Ascending aorta (tissue), 2 donors: ENCODE measurements at places on chromosomes 3 and 15.
A peak's percentile ranks its signal among the peaks of the same experiment; 100 is the strongest.

DNA sequence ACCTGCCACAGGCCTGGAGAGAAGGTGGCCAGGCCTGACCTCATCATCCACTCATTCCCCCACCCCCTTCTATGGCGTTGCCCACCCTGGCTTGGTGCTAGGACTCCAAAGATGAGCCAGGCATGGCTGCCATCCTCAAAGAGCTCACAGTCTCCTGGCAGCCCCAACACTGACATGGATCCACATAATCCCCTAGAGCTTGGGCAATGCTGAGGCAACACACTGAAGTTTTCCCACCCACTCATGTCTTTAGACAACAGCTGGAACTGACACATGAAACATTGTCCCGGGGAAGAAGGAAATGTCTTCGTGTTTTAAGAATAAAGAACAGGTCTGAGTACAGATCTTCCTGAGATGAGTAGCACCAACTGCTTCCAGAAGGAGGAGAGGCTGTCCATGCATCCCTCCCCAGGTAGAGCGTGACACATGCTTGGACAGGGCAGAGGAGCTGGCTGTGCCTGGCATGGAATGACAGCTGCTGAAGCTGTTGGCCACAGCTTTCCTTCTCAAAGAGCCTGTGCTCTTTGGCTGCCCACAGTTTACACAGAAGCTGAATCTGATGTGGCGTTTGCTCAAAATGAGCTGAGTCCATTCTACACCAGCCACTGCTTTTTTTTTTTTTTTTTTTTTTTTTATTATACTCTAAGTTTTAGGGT is 70.1 kb downstream of the HOMER2 start:
- no peak for DNase-seq
- no peak overlapping the region for H3K27ac ChIP-seq
- H3K4me1 ChIP-seq: no peaks in the 10 kb centered on the region
- no peak overlapping the region for H3K4me3 ChIP-seq

DNA sequence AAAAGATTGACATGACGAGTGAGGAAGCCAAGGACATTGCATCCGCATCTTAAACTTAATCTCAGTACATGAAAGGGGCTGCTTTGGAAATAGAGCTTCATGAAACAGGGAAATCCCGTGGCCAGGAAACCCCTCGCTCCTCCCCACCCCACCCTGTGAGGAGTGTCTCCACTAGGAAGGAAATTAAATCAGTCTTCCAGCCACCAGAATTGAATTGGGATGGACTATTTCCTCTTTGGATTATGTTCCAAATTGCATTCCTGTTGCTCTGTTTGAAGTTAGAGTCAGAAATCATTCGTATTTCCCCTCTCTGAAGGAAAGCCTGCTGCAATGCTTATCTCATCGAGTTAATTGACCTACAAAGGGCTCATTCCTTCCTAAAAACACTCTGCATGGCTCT is 35.8 kb downstream of the CLDN11 start:
- H3K4me1 ChIP-seq: no peaks in the 10 kb centered on the region
- H3K4me3 ChIP-seq: no peak overlapping the region
- no peaks in the 10 kb centered on the region for H3K27me3 ChIP-seq
- H3K36me3 ChIP-seq: no peaks in the 10 kb centered on the region
- no peak overlapping the region for H3K27ac ChIP-seq

- peaks cover 15% of the 10 kb centered on the region for H3K4me1 ChIP-seq
- no peaks in the 10 kb centered on the region for H3K36me3 ChIP-seq
- no peak overlapping the region for H3K27ac ChIP-seq
- H3K4me3 ChIP-seq: no peak overlapping the region
- peak; percentile 52 for DNase-seq
Measured at GRCh38 chr15:60932051-60932915, 296.8 kb downstream of the RORA start.

- H3K4me3 ChIP-seq: no peak overlapping the region
- no peak overlapping the region for H3K27ac ChIP-seq
- no peaks in the 10 kb centered on the region for H3K36me3 ChIP-seq
- no peaks in the 10 kb centered on the region for H3K4me1 ChIP-seq
- DNase-seq: no peak
- H3K27me3 ChIP-seq: no peaks in the 10 kb centered on the region
Measured at GRCh38 chr15:38065721-38066345, 131.4 kb downstream of the TMCO5A start.

- H3K27me3 ChIP-seq: no peaks in the 10 kb centered on the region
- DNase-seq: no peak
Measured at GRCh38 chr3:48931944-48932580, 13.4 kb downstream of the ARIH2 start.

DNA sequence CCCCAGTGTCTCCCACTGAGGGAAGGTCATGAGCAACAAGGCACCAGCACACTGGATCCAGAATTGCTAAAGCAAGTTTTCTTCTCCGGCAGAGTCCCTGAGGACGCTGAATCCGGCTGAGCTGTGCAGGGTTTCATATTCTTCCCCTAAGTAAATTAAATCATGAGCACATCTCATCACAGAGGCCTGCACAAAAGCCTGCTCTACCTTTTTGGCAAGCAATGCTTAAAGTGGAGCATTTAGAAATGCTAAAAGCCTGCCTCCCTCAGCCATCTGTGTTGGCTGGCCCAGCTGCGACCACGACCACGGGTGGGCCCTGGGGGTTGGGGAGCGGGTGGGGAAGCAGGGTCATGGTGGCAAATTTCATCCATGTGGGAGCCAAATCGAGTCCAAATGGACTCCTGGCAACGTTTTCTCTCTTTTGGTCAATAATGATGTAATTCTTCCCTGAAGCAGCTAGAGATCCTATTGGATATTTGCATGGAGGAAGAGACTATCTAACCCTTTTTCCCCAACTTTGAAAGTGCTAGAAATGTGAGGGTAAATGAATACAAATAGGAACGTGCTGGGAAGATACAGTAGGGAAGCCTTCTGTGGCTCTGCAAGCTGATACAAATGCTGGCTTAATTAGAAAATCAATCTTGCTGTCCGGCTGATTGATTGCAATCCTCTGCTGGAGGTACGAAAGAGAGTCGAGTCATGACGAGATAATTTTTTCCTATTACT is 532.8 kb upstream of the TBL1XR1 start:
- no peak overlapping the region for H3K4me3 ChIP-seq
- no peaks in the 10 kb centered on the region for H3K36me3 ChIP-seq
- H3K27me3 ChIP-seq: no peaks in the 10 kb centered on the region
- peaks cover 5% of the 10 kb centered on the region for H3K4me1 ChIP-seq
- no peak for DNase-seq
- no peak overlapping the region for H3K27ac ChIP-seq

DNA sequence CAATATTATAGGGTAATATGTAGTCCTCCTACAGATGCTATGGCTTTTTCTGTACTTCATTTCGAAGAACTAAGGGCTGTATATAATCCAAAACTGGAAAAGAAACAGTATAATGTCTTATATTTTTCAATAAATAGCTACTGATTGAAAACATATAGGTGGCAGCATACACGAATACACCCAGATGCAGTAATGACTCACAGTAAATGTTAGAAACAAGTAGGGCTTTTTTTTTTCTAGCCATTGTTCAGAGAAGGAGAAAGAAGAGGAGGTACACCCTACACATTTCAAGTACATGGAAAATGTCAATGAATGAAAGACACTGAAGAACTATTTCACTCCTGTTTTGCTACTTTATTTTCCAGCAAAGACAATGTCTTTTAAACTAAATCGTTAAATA is 9.4 kb downstream of the DAZL start:
- no peaks in the 10 kb centered on the region for H3K4me1 ChIP-seq
- DNase-seq: no peak
- H3K27ac ChIP-seq: no peak overlapping the region
- H3K4me3 ChIP-seq: no peak overlapping the region
- no peaks in the 10 kb centered on the region for H3K36me3 ChIP-seq
- no peaks in the 10 kb centered on the region for H3K27me3 ChIP-seq

DNA sequence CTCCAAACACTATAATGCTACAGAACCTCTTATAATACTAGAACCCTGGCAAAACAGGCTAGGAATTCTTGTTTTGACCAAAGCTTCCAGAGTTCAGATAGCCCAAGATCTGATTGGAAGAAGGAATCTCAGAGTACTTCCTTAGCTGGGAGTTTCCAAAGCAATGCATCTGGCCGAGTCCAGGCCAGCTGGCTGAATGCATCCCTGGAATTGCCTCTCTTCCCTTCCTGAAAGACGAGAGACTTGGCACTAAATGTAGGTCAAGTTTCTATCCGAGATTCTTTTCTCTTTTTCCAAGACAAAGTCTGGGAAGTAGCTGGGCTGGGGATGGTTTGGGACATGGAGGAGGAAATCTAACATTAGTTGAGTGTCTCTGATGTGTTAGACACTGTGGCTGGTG is 68.7 kb upstream of the ADPGK start:
- no peak for DNase-seq
- H3K36me3 ChIP-seq: no peaks in the 10 kb centered on the region
- no peak overlapping the region for H3K27ac ChIP-seq
- H3K27me3 ChIP-seq: no peaks in the 10 kb centered on the region
- no peaks in the 10 kb centered on the region for H3K4me1 ChIP-seq

GRCh38 chr3:104547031-104547430 is 819.7 kb upstream of the ALCAM start:
- H3K27me3 ChIP-seq: no peaks in the 10 kb centered on the region
- no peaks in the 10 kb centered on the region for H3K36me3 ChIP-seq
- H3K27ac ChIP-seq: no peak overlapping the region
- no peak overlapping the region for H3K4me3 ChIP-seq
- peaks cover 20% of the 10 kb centered on the region for H3K4me1 ChIP-seq

- no peaks in the 10 kb centered on the region for H3K4me1 ChIP-seq
- DNase-seq: peak; percentile 27
- no peaks in the 10 kb centered on the region for H3K27me3 ChIP-seq
- peak within 1 kb of the TSS; percentile 78 for H3K4me3 ChIP-seq
Measured at GRCh38 chr3:18424729-18425640, at the start of gene SATB1. Gene SATB1 (minus strand): TSS chr3:18425339. CDS start chr3:18420967, 4,372 bp downstream.

DNA sequence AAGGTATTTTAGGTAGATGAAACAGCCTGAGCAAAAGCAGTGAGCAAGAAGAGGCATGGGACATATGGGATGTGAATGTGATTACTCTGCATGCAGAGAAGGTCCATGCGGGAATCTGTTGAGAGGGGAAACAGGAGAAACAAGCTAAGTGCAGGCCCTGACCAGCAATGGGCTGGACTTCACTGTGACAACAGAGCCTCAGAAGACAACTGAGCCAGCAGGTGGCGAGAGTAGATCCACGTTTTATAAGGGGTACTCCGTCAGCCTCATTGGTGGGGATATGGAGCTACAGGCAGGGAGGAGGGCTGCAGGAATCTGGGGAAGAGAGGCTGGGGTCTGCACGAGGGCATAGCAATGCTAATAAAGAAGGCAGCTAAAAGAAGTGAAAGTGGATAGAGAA is 405.9 kb upstream of the LMCD1 start:
- H3K4me1 ChIP-seq: no peaks in the 10 kb centered on the region
- no peak overlapping the region for H3K4me3 ChIP-seq
- DNase-seq: no peak
- H3K27me3 ChIP-seq: no peaks in the 10 kb centered on the region
- H3K27ac ChIP-seq: no peak overlapping the region

DNA sequence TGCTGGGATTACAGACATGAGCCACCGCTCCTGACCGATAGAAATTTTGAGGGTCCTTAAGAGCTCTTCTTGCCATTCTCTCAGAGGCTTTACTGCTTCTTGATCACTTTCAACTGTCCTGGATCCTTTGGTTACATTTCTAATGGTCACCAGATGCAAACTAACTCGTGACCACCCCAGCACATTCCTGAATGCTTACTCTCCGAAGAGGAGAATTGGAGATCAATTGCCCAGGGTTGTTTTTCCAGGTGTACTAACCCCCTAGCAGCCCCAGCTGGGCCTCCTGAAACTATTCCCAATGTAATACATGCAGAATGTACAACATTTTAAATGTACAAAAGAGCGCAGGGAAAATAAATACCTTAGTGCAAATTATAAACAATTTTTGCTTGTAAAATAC is 65.1 kb upstream of the TBL1XR1 start:
- no peak for DNase-seq
- no peaks in the 10 kb centered on the region for H3K36me3 ChIP-seq
- peaks cover 3% of the 10 kb centered on the region for H3K4me1 ChIP-seq
- H3K4me3 ChIP-seq: no peak overlapping the region

GRCh38 chr15:92747047-92747446 is 91.5 kb upstream of the FAM174B start:
- no peaks in the 10 kb centered on the region for H3K4me1 ChIP-seq
- no peak overlapping the region for H3K27ac ChIP-seq
- no peak for DNase-seq
- H3K27me3 ChIP-seq: no peaks in the 10 kb centered on the region

GRCh38 chr15:49644364-49644794 is 23.5 kb downstream of the DTWD1 start:
- H3K36me3 ChIP-seq: no peaks in the 10 kb centered on the region
- H3K4me1 ChIP-seq: peaks cover 19% of the 10 kb centered on the region
- peak overlapping the region; percentile 65 for H3K27ac ChIP-seq
- no peaks in the 10 kb centered on the region for H3K27me3 ChIP-seq
- H3K4me3 ChIP-seq: no peak overlapping the region

- no peaks in the 10 kb centered on the region for H3K36me3 ChIP-seq
- no peaks in the 10 kb centered on the region for H3K4me1 ChIP-seq
- H3K27ac ChIP-seq: no peak overlapping the region
- DNase-seq: no peak
Measured at GRCh38 chr3:30766522-30766921, 127.9 kb downstream of the GADL1 start.

DNA sequence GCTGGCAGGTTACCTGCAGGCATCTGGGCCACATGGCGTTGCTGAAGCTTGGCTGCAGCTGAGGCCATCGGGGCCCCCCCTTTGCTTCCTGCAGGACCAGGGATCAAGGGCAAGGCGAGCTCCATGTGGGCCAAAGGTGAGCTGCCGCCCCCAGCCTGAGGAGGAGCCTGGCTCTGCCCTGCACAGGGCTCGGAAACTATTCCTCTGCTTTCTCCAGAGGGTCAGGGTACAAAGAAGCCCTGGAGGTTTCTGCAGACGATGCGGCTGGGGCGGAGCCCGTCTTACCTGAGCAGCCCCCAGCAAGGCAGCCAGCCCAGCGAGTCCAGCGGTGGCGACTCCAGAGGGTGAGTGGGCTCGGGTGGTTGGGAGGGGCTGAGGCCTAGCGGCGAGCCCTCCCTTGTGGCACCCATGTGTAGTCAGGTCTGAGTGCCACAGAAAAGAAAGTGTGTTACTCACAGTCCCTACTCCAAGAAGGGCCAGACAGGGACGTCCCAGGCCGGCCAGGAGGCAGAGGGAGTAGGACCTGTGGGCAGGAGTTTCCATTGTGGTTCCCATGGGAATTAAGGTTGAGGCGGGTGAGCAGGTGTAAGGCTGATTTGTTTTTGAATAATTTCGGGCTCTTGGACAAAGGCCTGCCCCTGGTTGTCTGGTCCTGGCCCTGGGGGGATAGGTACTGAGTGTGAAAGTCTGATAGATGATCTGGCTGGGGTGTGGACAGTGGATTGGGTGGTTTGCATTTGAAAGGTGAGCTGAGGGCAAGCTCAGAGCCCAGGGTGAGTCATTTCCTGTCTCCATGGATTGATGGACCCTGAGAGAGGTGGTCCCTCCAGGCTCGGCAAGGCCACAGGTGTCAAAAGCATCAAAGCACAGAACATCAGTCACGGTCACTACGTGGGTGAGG is 25.4 kb downstream of the CFAP100 start:
- H3K36me3 ChIP-seq: no peaks in the 10 kb centered on the region
- H3K27ac ChIP-seq: no peak overlapping the region
- no peak for DNase-seq
- no peaks in the 10 kb centered on the region for H3K4me1 ChIP-seq
- no peak overlapping the region for H3K4me3 ChIP-seq

GRCh38 chr3:75886971-75887526 is 101.7 kb upstream of the ZNF717 start:
- no peak for DNase-seq
- H3K27me3 ChIP-seq: no peaks in the 10 kb centered on the region

GRCh38 chr3:67875338-67875737 is 220.9 kb upstream of the SUCLG2 start:
- no peak for DNase-seq
- H3K36me3 ChIP-seq: no peaks in the 10 kb centered on the region
- no peaks in the 10 kb centered on the region for H3K4me1 ChIP-seq

GRCh38 chr3:59607656-59608055 is 557.8 kb upstream of the CFAP20DC start:
- no peak overlapping the region for H3K27ac ChIP-seq
- H3K36me3 ChIP-seq: no peaks in the 10 kb centered on the region
- no peak overlapping the region for H3K4me3 ChIP-seq
- H3K4me1 ChIP-seq: no peaks in the 10 kb centered on the region
- DNase-seq: no peak
